ENCODE measurements at places on chromosomes 6 and 20.

DNA sequence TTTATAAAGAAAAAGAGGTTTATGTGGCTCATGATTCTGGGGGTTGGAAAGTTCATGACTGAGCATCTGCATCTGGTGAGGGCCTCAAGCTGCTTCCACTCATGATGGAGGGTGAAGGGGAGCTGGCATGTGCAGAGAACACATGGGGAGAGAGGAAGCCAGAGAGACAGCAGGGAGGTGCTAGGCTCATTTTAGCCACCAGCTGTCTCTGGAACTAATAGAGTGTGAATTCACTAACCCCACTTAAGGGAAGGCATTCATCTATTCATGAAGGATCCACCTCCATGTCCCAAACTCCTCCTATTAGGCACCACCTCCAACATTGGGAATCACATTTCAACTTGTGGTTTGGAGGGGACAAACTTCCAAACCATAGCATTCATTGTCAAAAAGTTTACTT lies 137.3 kb upstream of the PMEPA1 start:
- no peak for DNase-seq

- DNase-seq, result no peak
Observed at GRCh38 chr6:137191236-137191635, 17.8 kb upstream of the IL22RA2 start.

GRCh38 chr6:128452713-128453112 lies 67.7 kb downstream of the PTPRK start:
- DNase-seq, result no peak

GRCh38 chr6:150756173-150756572 lies 109.3 kb upstream of the MTHFD1L start:
- DNase-seq, result no peak

DNA sequence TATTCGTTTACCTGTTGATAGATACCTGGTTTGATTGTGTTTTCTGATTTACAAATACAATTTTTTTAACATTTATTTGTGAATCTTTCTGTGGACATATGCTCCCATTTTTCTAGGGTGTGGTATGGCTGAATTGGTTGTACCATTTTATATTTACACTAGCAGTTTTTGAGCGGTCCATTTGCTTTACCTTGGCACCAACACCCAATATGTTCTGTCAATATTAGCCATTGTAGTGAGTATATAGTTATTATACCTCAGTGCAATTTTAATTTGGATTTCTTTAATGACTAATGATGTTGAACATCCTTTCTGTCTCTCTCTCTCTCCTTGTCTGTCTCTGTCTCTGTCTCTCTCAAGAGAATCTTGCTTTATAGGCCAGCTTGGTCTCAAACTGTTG lies 278.5 kb downstream of the CDKAL1 start:
- DNase-seq, result no peak

- DNase-seq, result no peak
Observed at GRCh38 chr6:148340586-148341297, 1.9 kb upstream of the SASH1 start.

- DNase-seq, result peak; percentile 3
Observed at GRCh38 chr6:134564705-134565104, 246.8 kb upstream of the SGK1 start.

GRCh38 chr20:8602389-8603116 lies 466.3 kb upstream of the PLCB4 start:
- no peak for DNase-seq

- DNase-seq, result no peak
Observed at GRCh38 chr20:46312075-46312944, 4.0 kb upstream of the CDH22 start.

DNA sequence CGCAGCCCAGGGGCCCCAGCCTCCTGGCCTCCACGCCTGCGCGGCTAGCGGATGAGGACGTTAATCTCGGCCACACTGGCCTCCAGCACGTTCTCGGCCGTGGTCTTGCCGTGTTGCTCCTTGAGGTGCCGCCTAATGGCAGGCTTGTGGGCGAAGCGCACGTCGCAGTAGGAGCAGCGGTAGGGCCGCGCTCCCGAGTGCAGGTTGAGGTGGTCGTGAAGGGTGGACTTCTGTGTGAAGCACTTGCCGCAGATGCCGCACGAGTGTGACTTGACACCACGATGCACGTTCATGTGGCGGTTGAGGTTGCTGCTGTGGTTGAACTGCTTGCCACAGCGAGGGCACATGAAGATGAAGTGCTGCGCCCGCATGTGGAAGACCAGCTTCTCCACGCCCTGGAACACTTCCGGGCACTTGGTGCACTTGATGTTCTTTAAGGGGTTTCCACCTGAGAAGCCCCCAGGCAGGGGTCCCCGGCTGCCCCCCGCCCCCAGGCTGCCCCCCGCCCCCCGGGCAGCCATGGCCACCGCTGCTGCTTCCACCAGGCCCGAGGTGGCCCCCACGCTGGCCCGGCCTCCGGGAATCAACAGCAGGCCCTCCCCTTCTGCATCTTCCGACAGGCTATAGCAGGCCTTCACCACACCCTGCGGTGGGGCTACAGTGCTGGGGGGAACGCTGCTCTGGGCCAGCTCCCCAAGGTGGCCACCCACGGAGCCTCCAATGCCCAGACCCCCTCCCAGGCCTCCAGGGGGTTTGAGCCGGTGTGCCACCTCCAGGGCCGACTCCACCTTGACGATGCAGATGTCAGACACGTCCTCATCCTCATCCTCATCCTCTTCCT lies 1.8 kb downstream of the ZBTB12 start:
- no peak for DNase-seq

- no peak for DNase-seq
Observed at GRCh38 chr6:74942130-74942529, 263.7 kb downstream of the COL12A1 start.

GRCh38 chr6:2363211-2363610 lies 117.8 kb upstream of the GMDS start:
- no peak for DNase-seq

DNA sequence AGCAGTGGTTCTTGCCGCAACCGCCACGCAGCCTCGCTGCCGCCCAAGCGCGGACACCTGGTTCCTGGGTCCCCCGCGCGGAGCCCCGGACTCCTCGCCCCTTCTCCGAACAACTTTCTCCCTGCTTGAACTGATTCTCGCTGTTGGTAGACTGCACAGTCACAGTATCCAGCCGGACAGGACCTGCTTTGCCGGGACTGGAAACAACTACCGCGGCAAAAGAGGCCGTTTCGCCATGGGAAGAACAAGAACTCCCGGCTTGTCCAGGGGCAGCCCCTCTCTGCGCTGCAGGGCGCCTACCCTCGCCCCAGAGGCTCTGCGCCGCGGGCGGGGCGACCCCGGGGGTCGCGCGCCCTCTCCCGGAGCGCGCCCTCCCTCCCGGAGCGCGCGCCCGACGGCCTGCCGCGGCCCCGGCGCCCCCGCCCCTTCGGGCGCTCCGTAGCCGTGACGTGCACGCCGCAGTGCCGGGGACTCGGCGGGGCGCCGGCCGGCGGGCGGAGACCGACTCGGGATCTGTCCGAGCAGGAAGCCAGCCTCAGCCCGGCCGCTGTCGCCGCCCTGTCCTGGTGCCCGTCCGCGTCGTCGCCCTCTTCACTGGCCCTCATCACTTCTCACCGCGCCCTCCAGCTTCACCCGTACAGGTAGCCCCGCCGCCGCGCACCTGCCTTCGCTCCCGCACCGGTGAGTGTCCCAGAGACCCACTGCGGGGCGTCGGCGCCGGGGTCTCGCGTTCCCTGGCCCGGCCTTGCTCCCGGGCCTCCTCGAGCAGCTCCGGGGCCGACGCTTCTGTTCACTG lies at the start of gene MYO6:
MYO6 (plus strand) TSS at position 497 of the 796 bp plus-strand sequence. CDS start 68,309 bp downstream, outside the sequence.
- DNase-seq, result no peak

DNA sequence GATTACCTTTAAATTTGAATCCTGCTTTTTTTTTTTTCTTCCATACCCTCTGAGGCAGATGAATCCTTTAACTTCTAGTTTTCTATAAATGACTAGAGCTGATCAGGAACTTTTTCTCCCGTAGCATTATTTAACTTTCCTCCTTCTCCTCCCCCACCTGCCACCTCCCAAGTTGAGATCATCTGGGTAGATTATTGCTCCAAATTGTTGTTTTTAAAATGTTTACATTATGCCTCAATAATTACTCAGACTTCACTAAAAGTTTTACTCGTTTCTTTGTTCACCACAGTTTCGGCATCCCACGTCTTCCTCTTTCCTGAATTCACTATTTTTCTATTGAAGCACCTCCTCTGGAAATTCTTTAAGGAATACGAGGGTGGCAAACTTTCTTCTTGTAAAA lies 16.6 kb upstream of the SCUBE3 start:
- DNase-seq, result no peak

- no peak for DNase-seq
Observed at GRCh38 chr20:13670160-13670559, 31.4 kb upstream of the TASP1 start.

DNA sequence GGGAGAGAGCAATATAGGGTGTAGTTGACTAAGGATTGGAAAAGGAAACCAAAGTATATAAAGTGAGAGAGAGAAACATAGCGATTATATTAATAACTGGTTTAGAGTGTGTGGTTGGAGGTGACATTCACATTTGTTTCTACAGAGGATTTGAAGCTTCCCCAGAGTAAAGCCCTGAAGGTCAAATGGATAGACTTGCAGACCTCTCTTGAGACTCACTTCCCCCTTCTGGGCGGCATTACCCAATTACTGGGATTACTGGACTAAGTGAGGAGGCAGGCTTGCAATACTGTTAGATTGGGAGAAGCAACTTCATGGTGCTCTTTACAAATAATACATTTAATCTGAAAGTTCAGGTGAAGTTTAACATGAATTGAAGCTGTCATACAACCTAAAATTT lies 10.7 kb downstream of the FIG4 start:
- DNase-seq, result no peak

DNA sequence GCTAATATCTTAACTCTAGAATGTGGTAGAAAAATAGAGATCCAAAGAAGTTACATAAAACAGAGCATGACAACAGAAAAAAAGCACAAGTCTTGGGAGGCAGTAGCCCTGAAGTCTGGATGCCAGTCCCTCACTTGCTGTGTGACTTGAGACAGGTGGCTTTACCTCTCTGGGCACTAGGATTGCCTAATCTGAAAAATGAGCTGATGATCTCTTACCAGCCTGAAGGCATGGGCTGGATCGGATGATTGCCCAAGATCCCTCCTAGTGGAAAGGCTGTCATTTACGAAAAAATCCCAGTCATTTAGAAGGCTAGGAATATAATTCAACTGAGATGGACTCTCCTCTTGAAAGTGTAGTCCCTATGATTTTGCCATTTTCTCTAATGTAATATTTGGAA lies 10.9 kb upstream of the GCM1 start:
- DNase-seq, result no peak

- DNase-seq, result peak; percentile 8
Observed at GRCh38 chr6:50791900-50792508, 26.7 kb upstream of the TFAP2B start.

DNA sequence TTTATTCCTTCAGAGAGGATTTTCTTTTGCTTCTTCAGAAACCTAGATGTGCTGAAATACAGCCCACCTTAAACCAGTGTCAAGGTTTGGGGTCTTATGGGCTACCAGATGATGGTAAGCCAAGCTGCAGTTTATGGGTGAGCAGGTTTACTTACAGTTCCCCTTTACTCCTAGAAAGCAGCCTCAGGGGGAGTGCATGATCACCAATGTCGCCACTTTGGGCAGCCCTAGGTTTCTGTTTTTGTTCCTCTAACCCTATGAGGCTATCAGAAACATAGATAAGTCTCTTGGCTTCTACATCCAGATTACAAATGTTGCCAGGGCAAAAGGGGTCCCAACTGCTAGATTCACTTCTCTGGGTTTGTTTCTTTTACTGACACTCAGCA lies 67.2 kb downstream of the TRIM27 start:
- DNase-seq, result no peak

GRCh38 chr20:44627364-44628010 lies 24.0 kb downstream of the ADA start:
- DNase-seq, result no peak

- no peak for DNase-seq
Observed at GRCh38 chr20:60236613-60237012, 278.4 kb downstream of the CDH26 start.

GRCh38 chr6:44489910-44490604 lies 102.6 kb downstream of the CDC5L start:
- DNase-seq, result no peak

GRCh38 chr6:126905917-126906316 lies 212.6 kb upstream of the RSPO3 start:
- no peak for DNase-seq

GRCh38 chr20:32343439-32343838 lies 14.7 kb upstream of the ASXL1 start:
- no peak for DNase-seq

GRCh38 chr6:91298543-91299145 lies 711.8 kb upstream of the MAP3K7 start:
- DNase-seq, result no peak

DNA sequence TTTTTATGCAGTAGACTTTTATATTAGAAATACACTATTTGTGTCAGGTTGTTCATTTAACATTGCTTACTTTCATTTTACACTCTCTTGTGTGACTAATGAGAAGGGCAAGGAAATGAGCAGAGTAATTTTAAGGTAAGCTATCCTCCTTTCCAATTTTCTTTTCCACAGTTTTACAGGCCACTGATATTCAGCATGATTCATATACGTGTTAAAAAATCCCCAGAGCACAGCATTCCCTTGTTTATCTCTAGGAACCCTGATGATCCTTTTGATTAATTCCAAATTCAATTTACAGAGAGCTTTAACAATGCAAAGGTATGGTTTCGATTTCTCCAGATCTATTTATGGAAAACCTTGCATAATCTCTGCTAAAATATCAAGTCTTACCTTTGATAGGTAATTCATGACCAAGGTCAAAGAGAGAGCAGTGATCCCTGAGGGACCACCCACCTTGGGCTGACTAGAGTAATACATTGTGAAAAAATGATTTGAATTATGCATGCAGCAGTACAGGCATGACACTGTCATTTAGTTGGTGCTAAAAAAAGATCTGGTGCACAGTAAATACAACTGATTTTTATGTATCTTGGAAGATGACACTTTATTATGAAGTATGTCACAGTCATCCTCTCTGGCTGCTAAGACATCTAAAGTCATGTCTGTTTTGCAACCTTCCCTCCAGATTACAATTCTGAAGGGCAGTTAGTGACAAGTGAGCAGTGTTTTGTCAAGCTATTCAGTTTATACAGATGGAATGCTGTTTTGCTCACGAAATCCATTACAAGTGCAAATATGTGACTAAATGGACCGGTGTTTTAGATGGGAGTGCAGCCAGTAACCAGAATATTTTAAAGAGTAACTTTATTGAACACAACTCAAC lies 736.6 kb downstream of the EPHA7 start:
- DNase-seq, result no peak

- no peak for DNase-seq
Observed at GRCh38 chr20:23222531-23223200, 127.9 kb upstream of the NXT1 start.

GRCh38 chr20:3464166-3464565 lies 6.7 kb upstream of the ATRN start:
- DNase-seq, result no peak

- no peak for DNase-seq
Observed at GRCh38 chr6:30870546-30870945, 13.8 kb upstream of the DDR1 start.

DNA sequence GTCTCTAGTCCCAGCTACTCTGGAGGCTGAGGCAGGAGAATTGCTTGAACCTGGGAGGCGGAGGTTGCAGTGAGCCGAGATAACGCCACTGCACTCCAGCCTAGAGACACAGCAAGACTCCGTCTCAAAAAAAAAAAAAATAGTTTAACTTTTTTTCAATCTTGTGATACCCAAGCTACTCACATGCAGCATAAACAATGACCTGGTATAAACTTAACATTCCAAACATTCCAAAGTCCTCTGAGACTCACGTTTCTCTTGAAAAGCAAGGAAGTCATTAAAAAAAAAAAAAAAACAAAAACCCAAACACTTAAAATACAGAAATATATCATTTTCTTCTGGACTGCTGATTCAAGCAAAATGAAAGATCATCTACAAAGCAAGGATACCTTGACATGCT lies 14.3 kb downstream of the CRNKL1 start:
- DNase-seq, result no peak

All from NCI-H1417 treated with DMSO at 0.1 percent for 48 hours (cell line).